ENCODE measurements at places on chromosomes 3 and 15. TPM values are rescaled to one million over a fixed set of nuclear protein-coding genes. Genes with fewer than 3 reads are reported as not detected.

BFSP2 gene
- not detected for total RNA-seq

RIOX2 gene
- total RNA-seq: 106 TPM

SLC51A gene
- not detected for total RNA-seq

TRPM1 gene
- total RNA-seq: not detected

POC1A gene
- total RNA-seq: 1.3 TPM

PROK2 gene
- total RNA-seq: not detected

TEX9 gene
- 1.9 TPM for total RNA-seq

FSIP1 gene
- total RNA-seq: not detected

PLA2G4E gene
- total RNA-seq: not detected

ADAMTS7 gene
- total RNA-seq: not detected

HRG gene
- not detected for total RNA-seq

LINGO1 gene
- total RNA-seq: not detected

SEMA3G gene
- not detected for total RNA-seq

DNA sequence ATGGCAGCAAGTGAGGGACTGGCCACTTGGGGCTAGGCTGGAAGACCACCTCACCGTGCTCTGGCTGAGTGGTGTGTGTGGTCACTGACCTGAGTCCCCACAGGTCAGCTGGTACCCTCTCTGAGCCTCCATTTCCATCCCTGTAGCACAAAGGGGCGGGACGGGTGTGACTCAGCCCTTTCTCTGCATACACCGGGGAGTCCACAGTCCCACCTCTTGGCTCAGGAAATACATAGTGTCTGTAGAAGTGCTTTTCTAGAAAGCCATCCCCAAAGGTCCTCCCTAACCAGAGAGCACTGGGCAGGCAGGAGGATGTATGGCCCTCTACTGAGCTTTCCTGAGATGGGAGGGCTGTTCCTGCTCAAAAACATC is 27.2 kb downstream of the WNT7A start:
- no peak for DNase-seq
- H3K36me3 ChIP-seq: no peaks in the 10 kb centered on the region
- no peaks in the 10 kb centered on the region for H3K27me3 ChIP-seq
- no peak overlapping the region for H3K27ac ChIP-seq

GRCh38 chr3:73213896-73214295 is 152.4 kb downstream of the EBLN2 start:
- no peak for DNase-seq
- no peak overlapping the region for H3K27ac ChIP-seq
- H3K36me3 ChIP-seq: no peaks in the 10 kb centered on the region

DNA sequence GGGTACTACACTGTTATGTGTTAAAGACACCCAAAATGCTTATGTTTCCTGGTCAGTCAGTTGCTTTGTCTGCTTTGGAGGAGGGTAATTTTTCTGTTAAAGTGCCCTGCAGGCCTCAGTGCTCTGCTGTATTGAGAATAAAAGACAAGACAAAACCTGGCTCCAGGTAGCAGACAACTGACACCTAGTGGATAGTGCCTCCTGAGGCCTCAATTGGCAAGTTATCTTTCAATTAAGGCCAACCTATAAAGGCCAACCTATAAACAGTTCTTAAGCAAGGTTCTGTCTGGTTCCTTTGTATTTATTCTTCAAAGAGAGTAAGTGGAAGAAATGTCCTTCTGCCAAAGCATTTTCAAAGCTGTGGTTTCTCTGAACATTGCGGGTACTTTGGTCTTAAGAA is 773.8 kb downstream of the MECOM start:
- no peaks in the 10 kb centered on the region for H3K27me3 ChIP-seq
- no peaks in the 10 kb centered on the region for H3K4me1 ChIP-seq
- H3K4me3 ChIP-seq: no peak overlapping the region

- no peak overlapping the region for H3K4me3 ChIP-seq
- H3K36me3 ChIP-seq: no peaks in the 10 kb centered on the region
Measured at GRCh38 chr15:52710050-52710707, 31.0 kb upstream of the ATOSA start.

- no peaks in the 10 kb centered on the region for H3K27me3 ChIP-seq
- no peaks in the 10 kb centered on the region for H3K4me1 ChIP-seq
- no peak overlapping the region for H3K4me3 ChIP-seq
Measured at GRCh38 chr15:51051776-51052175, 42.9 kb downstream of the TNFAIP8L3 start.

DNA sequence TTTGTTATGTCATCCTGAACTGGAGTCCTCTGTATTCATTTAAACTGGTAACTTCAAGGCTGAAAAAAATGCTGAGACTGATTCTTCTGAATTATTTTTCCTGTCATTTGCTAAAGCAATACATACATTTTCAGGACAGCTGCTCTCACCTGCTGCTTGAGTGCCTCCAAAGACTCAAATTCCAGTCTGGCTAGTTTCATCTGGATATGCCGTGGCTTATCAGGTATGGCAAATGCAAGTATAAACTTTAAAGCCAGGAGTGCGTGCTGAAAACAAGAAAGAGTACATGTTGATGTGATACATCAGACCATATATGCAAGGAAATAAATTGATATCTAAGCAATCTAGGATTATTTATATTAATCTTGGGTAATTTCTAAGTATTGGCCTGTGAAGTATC is 146.1 kb downstream of the SNRK start:
- no peak overlapping the region for H3K4me3 ChIP-seq
- no peaks in the 10 kb centered on the region for H3K36me3 ChIP-seq
- H3K27ac ChIP-seq: no peak overlapping the region

GRCh38 chr3:167978071-167978470 is 117.7 kb downstream of the GOLIM4 start:
- no peaks in the 10 kb centered on the region for H3K36me3 ChIP-seq
- H3K27me3 ChIP-seq: no peaks in the 10 kb centered on the region
- no peaks in the 10 kb centered on the region for H3K4me1 ChIP-seq
- no peak overlapping the region for H3K4me3 ChIP-seq

- no peak overlapping the region for H3K4me3 ChIP-seq
- H3K27me3 ChIP-seq: no peaks in the 10 kb centered on the region
- no peak overlapping the region for H3K27ac ChIP-seq
- DNase-seq: no peak
- H3K4me1 ChIP-seq: peaks cover 5% of the 10 kb centered on the region
Measured at GRCh38 chr3:138331143-138331894, 1.7 kb upstream of the NME9 start.

DNA sequence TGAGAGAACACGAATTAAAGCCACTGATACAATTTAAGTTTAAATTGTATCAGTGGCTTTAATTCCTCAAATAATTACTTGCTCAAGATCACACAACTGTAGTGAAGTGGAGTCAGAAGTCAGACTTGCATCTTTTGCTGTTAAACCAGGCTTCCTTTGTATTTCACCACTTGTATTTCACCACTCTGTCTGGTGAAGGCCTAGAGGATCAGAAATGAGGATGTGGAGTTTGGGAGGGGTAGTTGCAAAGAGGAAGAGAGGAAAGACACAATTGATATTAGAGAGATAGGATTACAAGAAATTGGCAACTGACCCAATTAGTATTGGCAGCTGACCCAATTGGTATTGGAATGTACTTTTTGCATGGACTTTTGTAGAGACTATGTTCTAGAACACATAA is 288.1 kb upstream of the GPR149 start:
- H3K4me3 ChIP-seq: no peak overlapping the region
- no peaks in the 10 kb centered on the region for H3K36me3 ChIP-seq
- H3K27me3 ChIP-seq: no peaks in the 10 kb centered on the region
- DNase-seq: no peak
- no peak overlapping the region for H3K27ac ChIP-seq
- H3K4me1 ChIP-seq: no peaks in the 10 kb centered on the region

DNA sequence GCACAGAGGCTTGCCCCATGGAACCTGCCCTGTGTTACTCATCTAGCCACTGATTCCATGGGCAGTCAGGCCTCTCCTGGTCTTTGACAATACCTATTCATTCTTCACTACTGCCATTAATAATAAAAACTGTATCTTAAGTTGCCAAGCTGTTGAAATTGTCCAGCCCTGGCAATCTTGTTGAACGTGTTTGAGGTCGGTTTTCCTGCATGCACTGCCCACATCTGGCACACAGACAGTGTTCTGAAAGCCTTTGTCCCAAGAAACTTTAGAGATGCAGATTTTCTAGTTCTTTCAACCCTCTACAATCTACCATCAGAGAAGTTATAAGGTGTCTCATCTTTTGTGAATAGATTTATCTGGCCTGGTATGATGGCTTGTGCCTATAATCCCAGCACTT is 567.2 kb upstream of the NECTIN3 start:
- no peaks in the 10 kb centered on the region for H3K36me3 ChIP-seq
- H3K4me3 ChIP-seq: no peak overlapping the region
- no peak overlapping the region for H3K27ac ChIP-seq
- H3K27me3 ChIP-seq: no peaks in the 10 kb centered on the region
- H3K4me1 ChIP-seq: no peaks in the 10 kb centered on the region

DNA sequence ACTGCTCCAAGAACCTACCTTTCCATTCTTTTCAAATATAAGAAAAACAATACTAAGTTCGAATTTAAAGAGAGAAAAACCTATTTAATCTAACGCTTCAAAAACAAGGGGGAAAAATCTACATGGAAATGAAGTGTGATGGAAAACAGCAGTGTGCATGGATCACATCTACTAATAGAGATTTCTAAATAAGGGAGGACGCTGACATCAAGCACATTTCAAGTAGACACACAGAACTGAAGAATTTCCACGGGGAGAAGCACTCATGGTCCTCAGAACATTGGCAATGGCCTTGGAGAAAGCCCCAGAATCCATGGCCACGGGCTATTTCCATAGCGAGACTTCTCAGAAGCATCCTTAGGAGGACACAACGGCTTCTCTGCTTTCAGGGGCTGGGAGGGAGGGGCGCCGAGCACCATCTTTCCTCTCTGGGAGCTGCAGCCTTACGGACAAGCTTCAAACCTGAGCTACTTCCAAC is 1.0 kb downstream of the TASOR start:
- H3K27ac ChIP-seq: peak overlapping the region; percentile 92
- H3K4me1 ChIP-seq: peaks cover 34% of the 10 kb centered on the region
- peak overlapping the region; percentile 93 for H3K4me3 ChIP-seq

- no peaks in the 10 kb centered on the region for H3K36me3 ChIP-seq
- no peaks in the 10 kb centered on the region for H3K27me3 ChIP-seq
- H3K4me3 ChIP-seq: no peak overlapping the region
- H3K4me1 ChIP-seq: no peaks in the 10 kb centered on the region
- no peak for DNase-seq
Measured at GRCh38 chr15:48702569-48703236, 57.2 kb upstream of the FBN1 start.

DNA sequence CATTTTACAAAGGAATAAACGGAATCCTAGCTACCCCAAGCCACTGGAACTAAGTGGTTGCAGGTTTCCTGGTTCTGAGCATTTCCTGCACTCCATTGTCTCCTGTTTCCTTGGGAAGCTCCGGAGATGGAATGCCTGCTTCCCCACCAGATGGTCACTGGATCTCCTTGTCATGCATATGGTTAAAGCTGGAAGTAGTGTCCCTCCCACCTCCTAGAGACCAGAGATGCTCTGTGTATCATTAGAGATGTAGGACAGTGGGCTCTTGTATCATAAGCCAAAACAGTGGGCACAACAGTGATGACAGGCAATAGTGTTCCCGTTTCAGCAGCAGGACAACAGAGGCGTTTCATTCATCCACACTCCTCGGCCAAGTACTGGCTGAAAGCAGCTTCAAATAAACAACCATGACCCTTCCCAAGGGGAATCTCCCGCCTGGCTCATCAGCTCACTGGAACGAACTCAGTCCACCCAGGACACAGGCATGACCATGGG is 136.2 kb upstream of the EIF1B start:
- H3K4me1 ChIP-seq: no peaks in the 10 kb centered on the region
- no peak overlapping the region for H3K27ac ChIP-seq
- H3K27me3 ChIP-seq: no peaks in the 10 kb centered on the region
- DNase-seq: no peak
- H3K4me3 ChIP-seq: no peak overlapping the region
- no peaks in the 10 kb centered on the region for H3K36me3 ChIP-seq

- no peak for DNase-seq
- no peak overlapping the region for H3K27ac ChIP-seq
- no peaks in the 10 kb centered on the region for H3K27me3 ChIP-seq
- H3K4me3 ChIP-seq: no peak overlapping the region
- H3K36me3 ChIP-seq: no peaks in the 10 kb centered on the region
Measured at GRCh38 chr3:150094150-150094933, 123.6 kb upstream of the PFN2 start.

DNA sequence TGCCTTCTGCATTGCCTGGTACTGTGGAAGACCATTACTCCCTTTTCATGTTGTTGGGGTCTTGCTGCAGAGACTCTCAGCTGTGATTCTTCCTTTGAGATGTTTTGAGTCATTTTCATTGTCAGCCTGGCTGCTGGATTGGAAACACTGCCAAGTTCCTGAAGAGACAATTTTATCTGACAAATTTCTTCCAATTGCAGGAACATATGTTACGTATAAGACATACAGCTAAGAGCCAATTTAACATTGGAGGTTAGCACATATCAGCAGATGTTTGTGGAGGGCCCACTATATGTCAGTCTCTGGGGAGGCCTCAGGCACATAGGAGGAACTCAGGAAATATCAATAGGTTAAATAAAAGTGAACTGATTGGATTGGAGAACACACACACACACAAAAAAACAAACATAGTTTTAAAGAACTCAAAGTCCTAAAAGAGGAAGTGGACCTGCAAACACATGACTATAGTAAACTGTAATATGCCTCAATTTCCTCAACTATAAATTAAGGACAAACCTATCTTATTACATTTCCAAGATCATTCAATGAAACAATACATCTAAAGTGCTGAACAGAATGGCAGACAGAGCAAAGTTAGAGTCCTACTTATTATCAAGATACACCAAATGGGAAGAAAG is 172.3 kb downstream of the MYRIP start:
- H3K4me1 ChIP-seq: no peaks in the 10 kb centered on the region
- H3K36me3 ChIP-seq: no peaks in the 10 kb centered on the region
- H3K27me3 ChIP-seq: no peaks in the 10 kb centered on the region
- H3K27ac ChIP-seq: no peak overlapping the region

- no peaks in the 10 kb centered on the region for H3K27me3 ChIP-seq
- H3K4me1 ChIP-seq: no peaks in the 10 kb centered on the region
- no peak overlapping the region for H3K27ac ChIP-seq
- no peak overlapping the region for H3K4me3 ChIP-seq
- H3K36me3 ChIP-seq: no peaks in the 10 kb centered on the region
- DNase-seq: no peak
Measured at GRCh38 chr3:110323349-110323748, 748.3 kb upstream of the NECTIN3 start.

DNA sequence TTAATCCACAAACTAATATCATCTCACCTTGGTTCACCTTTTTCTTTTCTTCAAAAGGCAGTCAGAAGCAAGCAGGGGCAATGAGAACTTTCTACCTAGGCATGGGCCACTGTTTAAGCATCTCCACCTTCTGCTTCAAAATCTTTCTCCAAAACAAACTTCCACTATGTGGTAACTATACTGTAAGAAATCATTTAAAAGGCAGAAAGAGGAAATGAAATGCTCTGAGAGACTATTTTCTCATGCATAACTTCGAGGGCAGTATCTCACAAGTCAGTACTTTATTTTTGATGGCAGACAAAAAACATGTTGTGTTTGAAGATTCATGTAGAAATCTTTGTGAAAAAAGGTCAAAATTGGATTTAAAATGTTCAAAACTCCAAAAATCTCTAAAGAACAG is 419.7 kb downstream of the ZBTB20 start:
- H3K4me3 ChIP-seq: no peak overlapping the region
- H3K27ac ChIP-seq: no peak overlapping the region
- DNase-seq: no peak
- no peaks in the 10 kb centered on the region for H3K27me3 ChIP-seq

GRCh38 chr3:37979541-37980461 is 10.8 kb upstream of the VILL start:
- H3K4me1 ChIP-seq: no peaks in the 10 kb centered on the region
- H3K4me3 ChIP-seq: no peak overlapping the region
- H3K36me3 ChIP-seq: no peaks in the 10 kb centered on the region
- no peaks in the 10 kb centered on the region for H3K27me3 ChIP-seq
- DNase-seq: no peak

Measured in naive thymus-derived CD4-positive, alpha-beta T cell (primary cell).